ENCODE measurements at places on chromosomes 1 and 21.

- no peak for DNase-seq
Observed at GRCh38 chr21:35520302-35520701, 471.2 kb upstream of the RUNX1 start.

GRCh38 chr1:203271962-203272632 is 33.2 kb upstream of the BTG2 start:
- DNase-seq = no peak

DNA sequence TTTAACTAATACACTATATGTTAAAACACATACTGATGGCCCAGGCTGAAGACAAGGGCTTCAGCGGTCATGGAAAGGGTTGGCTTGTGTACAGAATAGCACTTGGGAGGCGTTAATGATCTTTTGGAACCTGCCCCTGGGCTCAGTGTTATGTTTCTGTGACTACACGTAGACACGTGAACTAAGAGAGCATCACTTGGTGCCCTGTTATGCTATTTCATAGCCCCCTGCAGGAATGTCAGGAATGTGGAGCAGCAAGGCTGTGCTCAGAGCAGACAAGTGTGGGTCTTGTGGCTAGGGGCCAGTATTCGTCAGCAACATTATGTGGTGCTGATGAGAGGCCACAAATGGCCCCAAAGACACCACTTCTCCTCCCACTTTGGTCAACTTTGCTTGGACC is 132.4 kb downstream of the MAP3K21 start:
- no peak for DNase-seq

DNA sequence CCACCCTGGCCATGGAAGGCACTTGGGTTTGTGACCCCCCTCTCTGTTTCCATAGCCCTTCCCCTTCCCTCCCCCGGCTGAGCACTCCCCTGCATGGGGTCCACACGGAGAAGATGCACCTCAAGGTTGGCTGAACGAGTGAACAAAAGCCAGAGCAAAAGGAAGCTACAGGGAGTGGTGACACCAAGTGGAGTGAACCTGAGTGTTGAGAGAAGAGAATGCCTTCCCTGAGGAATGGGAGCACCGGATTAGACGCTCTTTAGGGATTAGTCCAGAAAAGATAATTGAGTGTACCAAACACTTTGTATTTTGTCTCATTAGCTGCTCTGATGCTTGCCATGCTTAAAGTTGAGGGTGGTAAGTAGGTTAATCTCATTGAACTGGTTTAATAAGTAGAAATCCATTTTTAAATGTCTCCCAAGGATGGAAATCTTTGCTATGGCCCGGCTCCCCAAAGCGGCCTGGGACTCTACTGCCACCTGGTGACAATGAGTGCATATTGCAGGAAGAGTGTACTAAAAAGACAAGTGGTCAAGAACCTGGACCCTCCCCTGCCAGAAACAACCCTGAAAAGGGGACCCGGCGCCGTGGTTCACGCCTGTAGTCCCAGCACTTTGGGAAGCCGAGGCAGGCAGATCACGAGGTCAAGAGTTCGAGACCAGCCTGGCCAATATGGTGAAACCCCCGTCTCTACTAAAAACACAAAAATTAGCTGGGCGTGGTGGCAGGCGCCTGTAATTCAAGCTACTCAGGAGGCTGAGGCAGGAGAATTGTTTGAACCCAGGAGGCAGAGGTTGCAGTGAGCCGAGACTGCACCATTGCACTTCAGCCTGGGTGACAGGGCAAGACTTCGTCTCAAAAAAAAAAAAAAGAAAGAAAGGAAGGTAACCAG is 150.6 kb upstream of the ZC3H12A start:
- DNase-seq = no peak

DNA sequence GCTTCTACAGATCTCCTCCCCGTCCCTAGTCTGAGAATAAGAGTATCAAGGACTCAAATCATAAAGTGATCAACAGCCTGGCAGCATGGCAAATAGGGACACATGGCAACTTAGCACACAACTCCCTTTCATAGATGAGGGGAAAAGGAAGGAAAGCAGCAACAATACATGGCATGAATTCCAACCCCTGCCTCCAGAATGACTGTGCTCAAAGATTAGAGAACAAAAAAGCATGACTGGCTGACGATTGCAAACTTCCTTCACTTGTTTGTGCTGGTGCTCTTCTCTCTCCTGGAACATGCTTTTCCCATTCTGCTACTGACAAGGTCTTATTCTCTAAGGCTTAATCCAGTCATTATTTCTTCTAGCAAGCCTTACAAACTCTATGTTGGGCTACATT is 11.5 kb downstream of the KTI12 start:
- no peak for DNase-seq

All from CD8-positive, alpha-beta memory T cell (primary cell).